ENCODE measurements at places on chromosomes 13 and 19.
A peak's percentile ranks its signal among the peaks of the same experiment; 100 is the strongest.

DNA sequence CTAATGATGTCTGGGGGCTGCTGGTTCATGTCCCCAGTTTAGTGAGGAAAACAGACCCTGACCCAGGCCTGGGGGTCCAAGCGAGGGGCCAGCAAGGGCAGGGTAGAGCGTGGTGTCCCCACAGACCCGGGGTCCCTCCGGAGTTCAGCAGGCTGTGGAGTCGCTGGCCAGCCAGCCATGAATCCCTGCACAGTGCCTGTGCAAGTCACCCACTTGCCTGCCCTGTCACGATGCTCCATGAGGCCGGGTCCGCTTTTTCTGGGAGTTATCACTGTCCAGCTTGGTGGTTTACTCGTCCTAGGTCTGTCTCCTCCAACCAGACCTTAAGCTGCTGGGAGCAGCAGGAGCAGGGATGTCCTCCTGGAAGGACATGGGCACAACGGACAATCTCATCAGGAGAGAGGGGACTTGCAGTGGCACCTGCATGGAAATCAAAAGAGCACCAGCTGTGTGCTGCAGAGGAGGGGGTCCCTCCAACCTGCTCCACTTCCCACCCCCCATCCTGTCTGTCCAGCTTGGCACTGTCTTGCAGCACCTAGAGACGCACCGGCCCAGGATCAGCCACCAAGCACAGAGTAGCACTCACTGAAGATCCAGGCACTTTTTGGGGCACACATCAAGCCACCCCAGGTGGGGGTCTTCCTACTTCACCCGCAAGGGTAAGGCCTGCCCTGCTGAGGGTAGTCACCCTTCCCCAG is 121.8 kb downstream of the URI1 start:
- DNase-seq = no peak

GRCh38 chr19:44875666-44876451 is 15.2 kb upstream of the TOMM40 start:
- DNase-seq = no peak

- peak; percentile 38 for DNase-seq
Measured at GRCh38 chr19:8988204-8988603, 22.0 kb downstream of the MUC16 start.

DNA sequence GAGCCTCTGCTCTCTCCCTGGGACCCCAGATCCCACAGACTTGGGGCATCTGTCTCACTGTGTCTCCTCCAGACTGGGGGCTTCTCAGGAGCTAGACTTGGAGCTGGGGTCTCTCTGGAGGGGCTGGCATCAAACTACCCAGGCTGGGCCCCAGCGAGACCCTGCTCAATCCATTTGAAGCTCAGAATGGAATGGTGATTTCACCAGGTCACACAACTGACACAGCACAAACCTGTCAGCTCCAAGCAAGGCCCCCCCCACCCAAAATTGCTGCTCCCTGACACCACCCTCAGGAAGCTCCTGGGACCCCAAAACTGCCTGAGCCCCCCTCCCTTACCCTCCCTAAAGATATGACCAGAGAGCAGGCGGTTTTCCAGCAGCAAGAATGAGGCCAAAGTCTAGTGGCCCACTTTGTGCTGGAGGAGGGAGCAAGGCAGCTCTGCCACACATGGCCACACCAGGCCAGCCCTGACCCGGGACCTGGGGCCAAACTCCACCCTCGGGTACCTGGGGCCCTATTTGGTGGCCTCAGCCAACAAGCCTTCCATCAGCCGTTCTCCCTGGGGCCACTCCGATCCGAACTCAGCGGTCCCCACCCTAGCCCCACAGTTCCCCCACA is 2.4 kb downstream of the NR2F6 start:
- DNase-seq = no peak

- DNase-seq = no peak
Measured at GRCh38 chr19:48862827-48863226, 5.6 kb downstream of the PLEKHA4 start.

DNA sequence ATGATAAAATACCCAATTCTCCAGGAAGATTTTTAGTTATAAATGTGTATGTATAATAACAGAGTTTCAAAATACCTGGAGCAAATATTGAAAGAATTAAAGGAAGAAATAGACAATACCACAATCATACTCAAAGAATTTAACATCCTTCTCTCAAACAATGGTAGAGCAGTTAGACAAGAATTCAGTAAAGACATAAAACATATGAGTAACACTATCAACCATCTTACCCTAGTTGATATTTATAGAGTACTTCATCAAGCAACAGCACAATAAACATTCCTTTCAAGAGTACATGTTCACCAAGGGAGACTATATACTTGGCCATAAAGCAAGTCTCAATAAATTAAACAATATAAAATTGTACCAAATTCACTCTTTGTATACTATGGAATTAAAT is 108.4 kb downstream of the DLEU7 start:
- no peak for DNase-seq

DNA sequence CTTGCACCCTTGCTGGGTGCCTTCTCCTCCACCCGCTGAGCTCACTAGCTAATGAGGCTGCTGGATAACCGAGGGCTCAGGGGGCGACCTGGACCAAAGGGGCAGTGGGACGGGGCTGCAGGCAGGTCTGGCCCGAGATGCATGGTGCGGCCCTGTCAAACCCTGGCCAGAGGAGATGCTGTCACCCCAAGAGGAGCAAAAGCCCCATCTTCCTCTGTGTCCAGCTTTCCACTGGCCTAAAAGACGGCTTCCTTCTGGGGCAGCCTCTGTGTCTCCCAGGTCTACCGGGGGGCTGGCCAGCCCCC is 261.8 kb downstream of the TBC1D4 start:
- DNase-seq = no peak

DNA sequence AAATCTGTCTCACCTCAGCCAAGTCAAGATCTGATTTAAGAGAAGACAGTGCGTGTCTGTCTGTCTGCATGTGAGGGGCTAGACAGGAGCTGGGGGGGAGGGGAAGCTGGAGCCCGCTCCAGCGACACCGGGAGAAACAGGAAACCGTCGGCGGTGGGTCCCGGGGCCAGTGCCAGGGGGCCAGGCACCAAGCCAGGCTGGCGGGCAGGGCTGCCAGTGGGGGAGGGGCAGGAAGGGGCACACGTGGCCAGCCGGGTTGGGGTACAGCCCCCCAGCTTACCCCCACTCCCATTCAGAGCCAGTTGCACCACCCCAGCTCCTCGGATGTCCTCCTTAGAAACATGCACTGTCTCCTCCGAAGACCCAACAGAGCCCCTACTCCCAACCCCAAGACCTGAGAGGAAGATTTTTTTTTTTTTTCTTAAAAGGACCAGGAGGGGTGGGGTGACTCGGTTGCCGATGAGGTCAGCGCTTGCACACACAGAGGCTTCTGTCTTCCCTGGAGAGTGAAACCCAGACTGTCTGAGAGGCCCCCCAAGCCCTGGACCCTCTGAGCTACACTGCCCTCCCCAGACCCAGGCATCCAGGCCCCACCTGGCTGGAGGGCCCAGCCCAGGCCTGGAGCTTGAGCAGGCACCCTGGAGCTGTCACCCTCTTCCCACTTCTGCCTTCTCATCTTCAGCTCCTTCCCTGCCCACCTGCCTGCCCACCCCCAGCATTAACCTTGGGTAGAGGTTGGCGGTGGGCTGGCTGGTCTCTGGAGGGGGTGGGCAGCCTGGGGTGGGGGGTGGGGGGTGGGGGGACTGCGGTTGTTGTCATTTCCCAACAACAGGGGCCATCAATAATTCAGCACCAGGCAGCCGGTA is 4.0 kb downstream of the ERF start:
- no peak for DNase-seq

DNA sequence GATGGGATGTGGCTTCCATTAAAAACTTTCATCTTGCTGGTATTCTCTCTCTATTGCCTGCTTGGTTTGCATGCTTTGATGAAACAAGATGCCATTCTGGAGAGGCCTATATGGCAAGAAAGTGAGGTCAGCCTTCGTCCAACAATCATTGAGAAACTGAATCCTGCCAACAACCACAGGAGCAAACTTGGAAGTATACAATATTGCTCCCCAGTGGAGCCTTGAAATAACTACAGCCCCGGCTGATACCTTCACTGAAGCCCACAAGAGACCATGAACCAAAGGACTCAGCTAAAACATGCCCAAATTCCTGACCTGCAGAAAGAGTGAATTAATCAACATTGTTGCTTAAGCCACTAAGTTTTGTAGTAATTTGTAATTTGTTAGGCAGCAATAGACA is 82.5 kb upstream of the FGF14 start:
- DNase-seq = peak; percentile 61

DNA sequence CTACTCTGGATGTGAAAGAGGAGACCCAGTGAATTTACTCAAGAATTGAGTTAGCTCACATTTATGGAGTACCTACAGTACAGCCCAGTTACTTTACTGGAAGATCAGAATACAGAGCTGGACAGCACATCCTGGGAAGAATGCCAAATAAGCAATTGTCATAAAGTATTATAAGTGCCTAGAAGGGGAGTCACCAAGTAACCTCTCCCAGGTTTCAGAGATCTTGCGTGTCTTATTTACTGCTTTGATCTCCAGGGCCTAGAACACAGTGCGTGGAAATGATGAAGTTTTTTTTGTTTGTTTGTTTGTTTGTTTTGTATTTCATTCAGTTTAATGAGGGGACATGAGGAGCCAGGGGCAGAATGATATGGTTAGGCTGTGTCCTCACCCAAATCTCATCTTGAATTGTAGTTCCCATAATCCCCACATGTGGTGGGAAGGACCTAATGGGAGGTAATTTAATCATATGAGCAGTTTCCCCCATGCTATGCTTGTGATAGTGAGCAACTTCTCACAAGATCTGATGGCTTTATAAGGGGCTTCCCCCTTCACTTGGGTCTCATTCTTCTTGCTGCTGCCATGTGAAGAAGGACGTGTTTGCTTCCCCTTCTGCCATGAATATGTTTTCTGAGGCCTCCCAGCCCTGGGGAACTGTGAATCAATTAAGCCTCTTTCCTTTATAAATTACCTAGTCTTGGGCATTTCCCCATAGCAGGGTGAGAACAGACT is 5.2 kb downstream of the GARRE1 start:
- peak; percentile 49 for DNase-seq

- no peak for DNase-seq
Measured at GRCh38 chr13:57632276-57633140, 964 bp downstream of the PCDH17 start.

- no peak for DNase-seq
Measured at GRCh38 chr13:29619995-29620394, 24.5 kb upstream of the SLC7A1 start.

DNA sequence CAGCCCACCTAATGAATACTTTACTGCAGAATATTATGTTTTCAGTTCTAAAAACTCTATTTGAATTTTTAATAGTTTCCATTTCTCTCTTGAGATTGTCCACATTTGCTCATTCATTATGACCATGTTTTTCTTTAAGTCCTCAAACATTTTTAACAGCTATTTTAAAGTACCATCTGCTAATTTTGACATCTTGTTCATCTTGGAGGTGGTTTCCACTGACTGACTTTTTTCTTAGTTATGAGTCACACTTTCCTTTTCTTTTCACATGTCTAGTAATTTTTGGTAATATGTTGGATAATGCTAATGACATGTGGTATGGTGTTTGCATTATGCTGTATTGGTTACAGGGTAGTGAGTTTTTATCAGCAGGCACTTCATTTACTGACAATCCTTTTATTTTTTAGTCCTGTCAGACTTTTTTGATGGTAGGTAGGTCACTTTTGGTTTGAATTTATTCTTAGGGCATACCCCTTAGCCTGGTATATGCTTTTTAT is 15.4 kb upstream of the ESD start:
- no peak for DNase-seq

DNA sequence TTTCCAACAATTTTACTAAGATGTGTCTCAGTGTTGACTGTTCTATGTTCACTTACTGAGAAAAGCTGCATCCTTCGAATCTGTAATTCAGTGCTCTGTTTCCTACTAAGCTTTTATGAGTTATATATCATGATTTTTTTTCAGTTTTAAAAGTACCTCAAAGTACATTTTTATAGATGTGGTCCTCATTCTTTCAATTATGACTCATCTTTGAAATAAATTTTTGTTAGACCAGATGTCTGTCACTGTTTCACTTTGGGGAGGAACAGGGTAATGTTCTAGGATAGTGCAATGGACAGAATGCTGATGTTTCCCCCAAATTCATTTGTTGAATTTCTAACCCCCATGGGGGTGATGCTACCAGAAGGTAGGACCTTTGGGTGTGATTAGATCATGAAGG is 74.8 kb downstream of the NALCN start:
- DNase-seq = no peak

DNA sequence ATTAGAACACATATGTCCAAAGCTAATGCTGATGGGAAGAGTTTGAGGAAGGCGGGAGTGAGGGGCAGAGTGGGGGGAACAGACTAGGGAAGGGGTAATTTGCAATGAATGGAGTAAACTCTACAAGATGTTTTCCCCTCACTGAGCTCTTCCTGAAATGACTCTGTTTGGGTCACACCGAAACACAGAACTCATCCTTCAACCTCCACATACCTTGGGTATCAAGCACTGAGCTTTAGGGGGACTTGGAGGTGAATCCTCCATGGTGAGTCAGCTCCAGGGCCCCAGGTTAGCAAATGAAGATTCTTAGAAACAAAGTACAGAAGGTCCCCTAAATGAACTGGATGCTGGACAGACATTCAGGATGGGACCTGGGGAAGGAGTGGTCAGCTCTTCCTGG is 1.3 kb upstream of the SIGLEC10 start:
- no peak for DNase-seq
